Testis (tissue), 5 donors: ENCODE measurements at places on chromosomes 5 and 9. TPM values are rescaled to one million over a fixed set of nuclear protein-coding genes. Genes with fewer than 3 reads are reported as not detected.

DNA sequence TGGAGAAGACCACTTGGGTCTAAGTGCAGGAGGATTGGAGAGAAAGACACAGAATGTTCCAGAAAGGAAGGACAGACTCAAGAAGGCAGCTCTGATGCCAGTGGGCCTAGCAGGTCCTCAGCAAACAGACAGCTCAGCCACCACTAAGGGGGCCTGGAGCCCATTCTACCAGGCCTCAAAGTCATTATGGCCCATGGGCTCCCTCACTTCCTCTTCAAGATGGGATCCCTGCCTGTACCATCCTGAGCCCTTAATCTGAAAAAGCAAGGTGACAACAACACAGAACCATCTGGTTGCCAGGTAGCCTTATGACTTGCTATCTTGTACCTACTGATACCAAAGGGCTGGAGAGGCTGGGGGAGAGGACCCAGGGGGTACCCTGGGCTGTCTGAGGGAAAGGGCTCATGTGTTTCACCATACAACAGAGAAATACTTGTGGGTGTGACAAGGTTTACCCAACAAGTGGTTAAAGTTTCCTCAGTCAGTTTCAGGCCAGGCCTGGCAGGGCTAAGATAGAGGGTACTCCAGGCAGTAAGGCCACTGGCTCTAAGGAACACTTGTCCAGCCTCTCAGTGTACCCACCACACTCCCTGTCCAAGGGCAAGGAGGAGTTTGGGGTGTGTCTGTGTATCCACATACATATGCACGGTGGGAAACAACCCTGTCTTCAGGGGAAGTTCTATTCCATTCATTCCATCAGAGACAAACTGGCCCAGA, 30.7 kb downstream of the TCF7 start:
- DNase-seq = peak; percentile 9

The TERT gene
- total RNA-seq = 4.4 TPM

DNA sequence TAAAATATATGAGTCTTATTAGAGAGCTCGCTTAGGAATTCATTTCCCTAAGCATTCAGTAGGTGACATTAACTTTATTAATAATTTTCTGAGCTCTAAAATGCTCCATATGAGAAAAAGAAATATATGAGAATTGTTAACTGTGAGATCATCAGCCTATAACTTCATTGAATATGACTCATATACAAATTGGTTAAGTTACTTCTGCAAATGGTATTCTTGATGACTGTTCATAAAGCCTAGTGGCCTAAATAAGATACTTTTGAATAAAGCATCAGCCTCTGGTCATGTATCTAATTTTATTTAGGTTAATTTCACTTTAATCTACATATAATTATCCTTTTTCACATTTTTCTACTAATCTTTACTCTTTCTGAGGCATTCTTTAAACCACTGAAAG, 710.2 kb upstream of the ACO1 start:
- no peak for DNase-seq

The ALDH1A1 gene
- 337 TPM for total RNA-seq

The PCDHGC4 gene
- total RNA-seq = 6.1 TPM

DNA sequence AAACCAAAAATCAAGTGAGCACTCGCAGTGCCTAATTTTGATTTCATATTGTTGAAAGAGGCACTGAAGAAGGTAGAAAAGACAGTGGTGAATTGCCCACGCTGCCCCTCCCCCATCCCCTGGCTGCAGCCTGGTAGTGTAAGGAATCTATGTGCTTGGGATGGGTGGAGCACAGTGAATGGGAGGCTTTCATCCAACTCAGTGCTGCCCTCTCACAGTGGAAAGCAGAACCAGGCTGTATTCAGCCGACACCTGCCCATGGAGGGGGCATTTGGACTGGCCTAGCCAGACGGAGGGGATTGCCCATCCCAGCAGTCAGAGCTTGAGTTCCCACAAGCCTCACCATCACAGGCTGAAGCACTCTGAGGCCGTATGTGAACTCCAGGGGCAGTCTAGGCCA, 800.4 kb upstream of the DMAC1 start:
- no peak for DNase-seq

- DNase-seq = no peak
These were observed 72.8 kb downstream of the SNCAIP start for GRCh38 chr5:122384739-122385235.

DNA sequence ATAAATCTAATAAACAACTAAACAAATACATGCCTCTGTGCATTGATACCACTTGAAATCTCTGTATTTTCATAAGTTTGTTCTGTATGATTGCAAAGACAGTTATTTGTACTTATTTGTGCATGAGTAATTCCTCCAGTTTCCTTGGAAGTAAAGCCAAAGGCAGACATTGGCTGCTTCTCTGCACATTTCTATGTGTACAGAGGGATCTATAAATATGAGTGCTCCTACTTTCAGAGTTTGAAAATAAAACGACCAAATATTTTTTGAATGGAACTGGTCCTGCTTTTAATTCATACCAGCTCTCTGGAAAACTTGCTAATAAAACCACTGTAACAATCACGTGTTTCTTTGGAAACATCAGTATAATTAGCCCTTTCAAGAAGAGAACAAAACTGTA, 306.5 kb downstream of the MAN2A1 start:
- DNase-seq = no peak

DNA sequence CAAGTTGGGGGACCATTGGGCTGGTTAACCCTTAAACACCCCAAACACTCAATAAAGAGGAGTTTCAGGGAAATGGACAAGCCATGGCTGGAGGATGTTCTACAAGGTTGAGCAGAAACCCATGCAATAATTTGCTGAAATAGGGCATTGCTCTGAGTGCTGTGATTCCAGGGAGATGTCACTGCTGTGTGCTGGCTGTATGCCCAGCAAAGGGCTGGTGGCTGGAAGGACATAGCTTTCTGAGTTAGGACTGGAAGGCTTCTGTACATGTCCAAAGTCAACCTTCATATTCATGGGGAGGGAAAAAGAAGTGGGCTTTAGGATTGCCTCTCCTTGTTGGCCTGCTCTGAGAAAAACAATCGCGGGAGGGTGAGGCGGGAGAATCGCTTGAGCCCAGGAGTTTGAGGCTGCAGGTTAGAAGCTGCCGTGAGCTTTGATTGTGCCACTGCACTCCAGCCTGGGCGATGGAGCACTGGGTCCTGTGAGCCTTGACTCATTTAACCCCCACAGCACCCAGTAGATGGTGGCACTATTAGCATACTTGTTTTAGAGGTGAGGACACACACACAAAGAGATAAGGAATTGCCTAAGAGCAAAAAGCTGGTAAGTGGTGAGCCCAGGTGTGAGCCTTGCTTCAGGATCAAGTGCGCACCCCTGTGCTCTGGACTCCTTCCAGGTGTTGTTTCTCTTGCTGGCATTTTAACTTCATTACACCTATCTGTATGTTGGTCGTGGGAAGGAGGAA, 20.4 kb downstream of the IL12B start:
- no peak for DNase-seq

GRCh38 chr9:108479989-108480652, 375.7 kb downstream of the ACTL7B start:
- no peak for DNase-seq

DNA sequence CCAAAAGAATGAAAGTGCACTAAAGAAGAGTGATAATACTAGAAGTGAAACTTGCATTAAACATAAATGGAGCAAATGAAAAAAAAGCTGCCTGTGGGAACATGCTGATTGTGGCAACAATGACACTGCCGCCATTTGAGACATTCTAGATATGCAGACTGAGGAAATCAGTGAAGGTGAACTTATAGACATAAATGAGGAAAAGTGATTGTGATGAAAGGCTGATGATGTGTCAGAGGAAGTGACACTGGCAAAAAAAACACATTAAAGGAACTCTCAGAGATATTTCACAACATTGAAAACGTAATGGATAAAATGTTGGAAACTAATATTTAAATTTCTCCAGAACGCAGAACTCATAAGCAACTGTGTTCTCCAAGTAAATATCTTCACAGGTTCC, 1.2 kb downstream of the ERCC8 start:
- DNase-seq = no peak

DNA sequence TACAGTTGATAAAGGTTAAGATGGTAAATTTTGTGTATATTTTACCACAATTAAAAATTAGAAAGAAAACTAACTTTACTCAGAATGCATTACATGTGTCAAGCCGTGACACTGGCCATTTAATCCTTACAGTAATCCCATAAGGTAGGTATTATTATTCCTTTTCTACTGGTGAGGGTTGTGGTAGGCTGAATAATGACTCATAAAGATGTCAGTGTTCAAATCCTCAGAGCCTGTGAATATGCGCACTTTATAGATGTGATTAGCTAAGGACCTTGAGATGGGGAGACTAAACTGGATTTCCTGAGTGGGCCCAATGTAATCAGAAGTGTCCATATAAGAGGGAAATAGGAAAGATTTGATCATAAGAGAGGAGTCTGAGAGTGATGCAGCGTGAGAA, 288.1 kb downstream of the TMEM167A start:
- DNase-seq = no peak

GRCh38 chr9:84668196-84669012, 1.1 kb upstream of the NTRK2 start:
- peak; percentile 86 for DNase-seq

GRCh38 chr5:124414973-124415372, 331.5 kb downstream of the ZNF608 start:
- DNase-seq = no peak

The FBXW11 gene
- total RNA-seq = 60.6 TPM

The ARL14EPL gene
- not detected for total RNA-seq

The CAST gene
- 241 TPM for total RNA-seq

- DNase-seq = no peak
These were observed 117.0 kb upstream of the GHR start for GRCh38 chr5:42306287-42306686.

DNA sequence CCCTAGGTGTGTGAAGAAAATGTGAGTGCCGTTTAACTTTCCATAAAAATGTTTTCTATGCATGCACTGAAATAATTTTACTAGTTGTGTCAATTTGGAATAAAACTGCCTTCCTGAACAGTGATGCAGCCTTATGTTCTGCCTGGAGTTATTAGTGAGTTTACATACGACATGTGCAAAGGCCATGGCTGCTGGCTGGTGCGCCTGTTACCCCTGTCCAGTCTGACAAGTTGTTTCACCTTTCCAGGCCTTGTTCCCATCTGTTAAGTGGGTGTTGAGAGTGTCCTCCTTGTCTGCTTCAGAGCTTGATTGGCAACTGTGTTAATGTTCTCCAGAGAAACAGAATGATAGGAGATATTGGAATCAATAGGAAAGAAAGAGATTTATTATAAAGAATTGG, 60.6 kb downstream of the TJP2 start:
- DNase-seq = no peak

The PCDHA1 gene
- 2.6 TPM for total RNA-seq

DNA sequence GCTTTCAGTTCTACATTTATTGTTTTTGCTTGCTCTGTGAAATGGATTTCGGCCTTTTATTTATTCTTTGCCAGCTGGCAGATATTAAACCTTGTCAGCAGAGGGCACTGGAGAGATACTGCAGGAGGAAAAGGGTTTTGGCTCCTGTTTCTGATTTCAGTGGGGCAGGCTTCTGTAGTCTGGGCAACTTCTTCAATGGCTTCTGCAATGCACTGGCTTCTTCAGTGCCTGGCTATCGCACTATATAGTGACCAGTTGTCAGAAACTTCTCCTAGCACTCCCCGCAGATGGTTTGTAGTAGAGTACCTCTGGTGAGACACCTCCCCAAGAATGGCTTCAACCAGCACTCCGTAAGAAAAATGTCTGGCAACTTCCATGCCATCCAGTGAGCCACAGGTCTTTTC, 3.2 kb upstream of the NFX1 start:
- DNase-seq = peak; percentile 64

DNA sequence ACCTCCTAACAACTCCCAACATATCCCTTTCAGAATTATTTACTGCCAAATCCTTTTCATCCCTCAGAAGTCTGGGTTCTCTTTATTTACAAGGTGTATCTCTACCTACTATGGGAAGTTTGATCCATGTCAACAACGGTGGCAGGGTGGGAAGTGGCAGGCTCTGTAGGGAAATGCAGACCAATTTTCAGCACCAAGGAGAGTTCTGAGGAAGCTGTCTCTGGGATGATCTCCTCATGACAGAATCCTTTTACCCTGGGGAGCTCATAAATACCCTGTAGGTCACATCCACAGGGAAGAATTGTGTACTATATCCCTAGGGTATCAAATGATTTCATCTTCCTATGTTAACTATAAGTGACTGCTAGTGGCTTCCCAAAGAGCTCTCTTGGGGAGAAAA, 107.8 kb upstream of the NEK6 start:
- no peak for DNase-seq

GRCh38 chr5:75536147-75536546, 24.5 kb downstream of the POLK start:
- DNase-seq = no peak

The GPR150 gene
- total RNA-seq = 0.99 TPM

The FIBCD1 gene
- 29.1 TPM for total RNA-seq

DNA sequence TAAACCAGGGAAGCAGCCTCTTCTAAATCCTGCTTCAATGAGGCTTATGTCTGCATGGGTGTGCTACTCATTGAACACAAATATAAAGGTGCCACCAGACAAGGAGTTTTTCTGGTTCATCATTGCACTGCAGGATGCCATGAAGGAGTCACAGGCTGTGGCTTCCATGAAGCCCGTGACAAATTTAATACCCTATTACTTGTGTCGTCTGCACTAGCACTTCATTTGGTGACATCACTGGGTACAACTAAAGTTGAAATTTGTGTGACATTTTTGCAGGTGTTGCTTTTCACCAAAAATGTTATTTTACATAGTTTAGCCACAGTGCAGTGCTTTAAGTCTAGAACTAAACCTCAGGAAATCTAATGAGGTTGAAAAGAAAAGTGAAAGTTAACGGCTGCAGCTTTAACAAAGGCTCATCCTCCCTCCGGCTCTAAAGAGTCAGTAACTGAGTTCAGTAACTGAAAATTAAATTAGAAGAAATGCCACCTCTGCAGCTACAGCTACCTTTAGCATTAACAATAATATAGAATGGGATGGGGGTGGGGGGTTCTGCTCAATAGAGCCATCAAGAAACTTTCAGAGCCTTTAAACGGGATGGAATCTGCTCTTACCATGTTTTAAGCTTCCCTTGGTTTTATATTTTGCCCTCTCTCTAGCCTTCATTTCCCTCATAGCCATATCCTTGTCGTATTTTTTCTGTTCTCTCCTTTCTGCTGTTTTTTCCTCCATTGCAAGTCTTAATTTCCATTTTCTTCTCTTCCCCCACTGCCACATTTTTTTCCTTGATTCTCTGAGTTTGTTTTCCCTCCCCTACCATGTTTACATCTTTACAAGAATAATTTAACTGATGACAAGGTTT, 233.8 kb upstream of the TMEM161B start:
- no peak for DNase-seq

DNA sequence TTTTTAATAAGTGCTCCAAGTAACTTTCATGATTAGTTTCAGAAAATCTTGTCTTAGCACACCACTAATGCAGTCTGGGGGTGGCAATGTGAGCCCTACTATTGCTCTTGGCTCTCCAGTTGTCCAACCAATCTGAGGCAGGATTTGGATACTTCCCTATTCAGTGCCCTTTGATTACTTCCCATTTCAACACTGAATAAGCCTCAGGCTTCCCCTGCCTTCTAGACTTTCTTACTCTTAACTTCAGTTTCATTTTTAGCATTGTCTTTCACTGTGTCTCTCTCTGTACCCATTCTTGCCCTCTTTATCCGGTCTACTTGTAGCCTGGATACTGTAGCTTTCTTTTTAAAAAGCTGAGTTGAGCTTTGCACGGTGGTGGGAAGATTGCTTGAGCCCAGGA, 186.1 kb downstream of the C9orf152 start:
- no peak for DNase-seq

The LEAP2 gene
- 4.1 TPM for total RNA-seq

The PIP5KL1 gene
- 8.4 TPM for total RNA-seq
